ENCODE measurements at places on chromosomes 12 and 14.

DNA sequence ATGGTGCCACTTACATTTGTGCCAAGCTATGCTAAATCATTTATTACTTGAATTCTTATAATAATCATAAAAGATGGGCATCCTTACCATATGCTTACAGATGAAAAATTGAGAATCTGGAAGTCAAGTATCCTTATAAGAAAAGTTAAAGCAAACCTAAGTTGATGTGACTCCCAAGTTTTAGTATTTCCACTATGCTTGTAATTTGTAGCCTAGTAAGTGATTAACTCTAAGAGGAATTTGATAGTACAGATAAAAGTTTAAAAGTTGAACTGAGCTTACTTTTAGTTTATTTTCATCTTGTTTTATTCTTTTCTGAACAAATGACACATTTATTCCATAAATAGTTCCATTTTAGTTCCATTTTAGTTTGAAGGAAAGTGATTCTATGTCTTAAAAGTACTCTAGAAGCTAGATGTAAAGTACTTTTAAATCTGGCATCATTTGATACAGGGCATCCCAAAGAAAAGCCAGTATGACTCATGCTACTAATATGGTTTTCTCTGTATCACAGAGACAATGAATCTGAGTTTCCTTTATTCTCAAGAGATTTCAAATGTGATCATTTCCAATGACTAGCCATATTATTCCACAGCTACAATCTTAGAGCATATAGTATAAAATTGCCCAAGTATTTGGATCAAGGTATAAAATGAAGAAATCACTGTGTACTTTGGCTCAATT, 596.0 kb downstream of the SLC16A7 start:
- DNase-seq: no peak

- DNase-seq: no peak
Observed at GRCh38 chr12:57772429-57773322, at the start of gene EEF1AKMT3. Gene EEF1AKMT3 (plus strand): TSS chr12:57772614. CDS start chr12:57772725, 111 bp downstream.

DNA sequence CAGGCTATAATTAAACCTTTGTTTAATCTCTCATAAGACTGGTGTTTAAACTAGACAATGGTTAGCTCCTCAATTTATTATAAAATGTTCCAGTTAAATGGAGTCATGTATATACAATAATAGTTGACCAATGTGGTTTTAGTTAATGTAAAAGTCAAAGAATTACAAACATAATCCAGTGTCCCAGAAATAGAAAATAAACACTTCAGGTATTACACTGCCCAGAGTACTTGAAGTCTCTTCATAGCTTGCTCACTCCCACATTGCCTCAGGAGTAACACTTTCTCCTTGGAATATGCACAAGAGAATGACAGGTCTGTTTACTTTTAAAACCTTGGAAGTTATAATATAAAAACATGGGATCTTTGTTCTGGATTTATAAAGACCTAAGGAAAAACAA, 60.5 kb downstream of the SLC38A1 start:
- DNase-seq: no peak

DNA sequence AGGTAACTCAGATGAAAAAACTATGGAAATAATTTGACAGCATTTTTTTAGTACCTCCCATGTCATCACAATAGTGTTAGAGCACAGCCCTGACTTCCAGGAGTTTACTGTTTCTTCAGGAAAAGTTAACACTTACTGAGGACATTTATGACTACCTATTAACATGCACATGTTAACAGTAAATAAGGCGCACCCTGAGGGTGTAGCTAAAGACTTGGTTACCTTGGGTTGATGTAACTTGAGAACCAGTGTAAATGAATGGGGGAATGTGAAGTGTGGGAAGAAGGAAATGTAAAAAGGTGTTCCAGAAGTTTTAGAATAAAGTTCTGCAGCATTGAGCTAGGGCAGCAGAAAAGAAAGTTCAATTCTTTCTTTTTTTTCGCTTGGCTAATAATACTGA, 366.2 kb downstream of the EGLN3 start:
- DNase-seq: no peak

- DNase-seq: peak; percentile 87
Observed at GRCh38 chr14:24241829-24242443, 487 bp downstream of the TINF2 start.

GRCh38 chr12:10717410-10717809, 5.7 kb downstream of the YBX3 start:
- no peak for DNase-seq
